A549 treated with RU486 at 1 μM for 4 hours (cell line): ENCODE measurements at places on chromosomes 5 and 9. TPM values are rescaled to one million over a fixed set of nuclear protein-coding genes. Genes with fewer than 3 reads are reported as not detected.

Gene BRD8
- 47.6 to 55.3 TPM (median 49.0 TPM) in 5 replicates for total RNA-seq

Gene PTPRD
- 0.11 to 0.49 TPM (median 0.35 TPM) in 5 replicates for total RNA-seq

Gene PPIP5K2
- total RNA-seq, result 10.9 to 25.9 TPM (median 24.3 TPM) in 5 replicates

Gene TMC1
- 0.20 to 0.45 TPM in 2 of 5 replicates, not detected in the others for total RNA-seq

Gene WNK2
- 4.4 to 7.9 TPM (median 7.1 TPM) in 5 replicates for total RNA-seq

Gene COL5A1
- total RNA-seq, result 28.6 to 57.4 TPM (median 47.8 TPM) in 5 replicates

Gene COL23A1
- not detected in 5 replicates for total RNA-seq

Gene MEGF10
- total RNA-seq, result not detected in 5 replicates

Gene PCDHGA8
- 0.03 TPM in 1 of 5 replicates, not detected in the others for total RNA-seq

Gene SQSTM1
- total RNA-seq, result 1,416 to 1,860 TPM (median 1,551 TPM) in 5 replicates

Gene TPD52L3
- total RNA-seq, result not detected in 5 replicates

Gene POLK
- total RNA-seq, result 6.0 to 12.5 TPM (median 11.6 TPM) in 5 replicates

Gene PCDHB16
- 0.04 to 0.30 TPM (median 0.07 TPM) in 5 replicates for total RNA-seq

Gene JAK2
- total RNA-seq, result 1.2 to 3.6 TPM (median 2.6 TPM) in 5 replicates

Gene IFNB1
- 0.23 TPM in 1 of 5 replicates, not detected in the others for total RNA-seq

Gene SMARCA2
- total RNA-seq, result 24.7 to 41.5 TPM (median 26.1 TPM) in 5 replicates

Gene SLC34A1
- total RNA-seq, result not detected in 5 replicates

Gene SIL1
- total RNA-seq, result 23.7 to 29.1 TPM (median 24.3 TPM) in 5 replicates

Gene SLC36A2
- total RNA-seq, result not detected in 5 replicates

Gene NPR3
- 14.8 to 22.0 TPM (median 20.2 TPM) in 5 replicates for total RNA-seq

Gene NNT
- total RNA-seq, result 8.8 to 15.3 TPM (median 12.3 TPM) in 5 replicates

Gene MCC
- 0.16 to 0.39 TPM (median 0.26 TPM) in 5 replicates for total RNA-seq

Gene RNF183
- total RNA-seq, result 0.09 to 0.15 TPM in 2 of 5 replicates, not detected in the others

Gene KCNV2
- not detected in 5 replicates for total RNA-seq

Gene GFM2
- total RNA-seq, result 17.9 to 29.8 TPM (median 25.6 TPM) in 5 replicates

Gene C5orf52
- not detected in 5 replicates for total RNA-seq

Gene CCDC192
- total RNA-seq, result not detected in 5 replicates

Gene DBH
- total RNA-seq, result not detected in 5 replicates

Gene FREM1
- not detected in 5 replicates for total RNA-seq

Gene SLF1
- 7.4 to 10.1 TPM (median 9.1 TPM) in 5 replicates for total RNA-seq

Gene INSYN2B
- total RNA-seq, result 0.73 to 1.5 TPM (median 1.1 TPM) in 5 replicates

Gene DRD1
- total RNA-seq, result 0.37 to 1.0 TPM (median 0.64 TPM) in 5 replicates

Gene PCDHGA12
- total RNA-seq, result 0.02 to 0.05 TPM in 2 of 5 replicates, not detected in the others

Gene NR2F1-AS1
- 3.6 to 6.3 TPM (median 4.0 TPM) in 5 replicates for total RNA-seq

Gene ARHGEF39
- total RNA-seq, result 12.8 to 19.8 TPM (median 17.1 TPM) in 5 replicates

Gene FAM163B
- not detected in 5 replicates for total RNA-seq

Gene EGFLAM
- 0.30 to 0.44 TPM in 2 of 5 replicates, not detected in the others for total RNA-seq

Gene IL5
- not detected in 5 replicates for total RNA-seq
